Heart right ventricle (tissue), 16 donors: ENCODE measurements at places on chromosomes 1 and 21. TPM values are rescaled to one million over a fixed set of nuclear protein-coding genes. Genes with fewer than 3 reads are reported as not detected.

TBX15 gene
- polyA plus RNA-seq = 0.45 TPM

KIAA1614 gene
- polyA plus RNA-seq = 7.3 TPM

USP21 gene
- 13.2 TPM for polyA plus RNA-seq

LYPD8 gene
- not detected for polyA plus RNA-seq

WNT2B gene
- 1.2 TPM for polyA plus RNA-seq

SH3GLB1 gene
- polyA plus RNA-seq = 20.4 TPM

DDR2 gene
- polyA plus RNA-seq = 9.3 TPM

NUDT4B gene
- polyA plus RNA-seq = not detected

YARS1 gene
- 48.5 TPM for polyA plus RNA-seq

ACTL8 gene
- polyA plus RNA-seq = not detected

- no peak for DNase-seq
Observed at GRCh38 chr1:42170779-42171621, 6.5 kb upstream of the GUCA2A start.

DNA sequence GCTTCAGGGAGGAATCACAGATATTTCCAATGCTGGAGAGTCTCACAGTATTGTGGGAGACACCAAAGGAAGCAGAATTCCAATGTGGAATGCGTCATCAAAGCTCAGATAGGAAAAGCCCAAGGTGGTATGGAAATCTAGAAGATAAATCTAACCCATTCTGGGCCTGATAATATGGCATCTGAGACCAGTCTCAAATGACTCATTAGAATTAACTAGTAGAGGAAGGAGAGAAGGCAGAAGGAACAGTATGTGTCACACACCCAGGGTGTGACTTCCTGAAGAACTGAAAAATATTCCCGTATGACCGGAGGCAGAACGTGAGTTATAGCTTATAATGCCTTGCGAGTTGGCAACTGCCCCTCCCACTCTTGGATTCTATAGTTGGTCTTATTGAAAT is 499.2 kb downstream of the PLPP3 start:
- no peak for DNase-seq

GRCh38 chr1:8733484-8733883 is 84.0 kb downstream of the RERE start:
- DNase-seq = no peak

DNA sequence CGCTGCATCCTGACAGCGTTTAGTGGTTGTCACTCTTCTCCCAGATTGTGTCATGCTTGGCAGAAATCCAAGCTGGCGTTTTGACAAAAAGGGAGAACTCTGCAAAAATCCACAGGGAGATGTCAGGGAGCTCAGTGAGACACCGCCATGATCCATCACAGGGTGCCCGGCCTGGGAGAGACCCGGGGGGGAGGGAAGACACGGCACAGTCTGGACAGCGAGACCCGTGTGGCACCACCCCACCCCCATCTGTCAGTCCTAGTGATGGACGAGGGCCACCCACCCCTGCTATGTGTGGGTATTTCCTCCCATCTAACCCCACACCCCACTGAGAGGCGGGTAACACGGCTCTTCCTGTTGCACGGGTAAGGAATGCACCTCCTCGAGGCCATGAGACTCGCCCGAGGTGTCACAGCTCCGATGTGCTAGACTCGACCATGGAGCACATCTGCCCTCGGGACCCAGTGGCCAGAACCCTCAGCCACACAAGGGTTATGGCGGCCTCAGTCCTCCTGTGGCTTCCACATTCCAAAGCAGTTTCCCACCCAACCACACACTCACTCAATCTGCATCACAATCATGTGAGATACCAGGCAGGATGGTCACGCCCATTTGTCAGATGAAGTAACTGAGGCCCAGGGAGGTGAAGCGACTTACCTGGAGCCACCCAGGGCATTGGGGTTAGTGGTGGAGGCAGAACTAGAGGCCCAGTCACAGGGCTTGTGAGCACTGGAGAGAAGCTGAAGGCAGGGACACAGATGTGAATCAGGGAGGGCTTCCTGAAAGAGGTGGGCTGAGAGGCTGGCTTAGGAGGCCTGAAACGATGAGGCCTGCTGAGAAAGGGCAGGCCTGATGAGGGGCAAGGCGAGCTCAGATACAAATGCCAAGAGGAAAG is 688.5 kb downstream of the MATN1 start:
- peak; percentile 27 for DNase-seq

- DNase-seq = no peak
Observed at GRCh38 chr1:96425382-96426129, 296.0 kb upstream of the PTBP2 start.

DNA sequence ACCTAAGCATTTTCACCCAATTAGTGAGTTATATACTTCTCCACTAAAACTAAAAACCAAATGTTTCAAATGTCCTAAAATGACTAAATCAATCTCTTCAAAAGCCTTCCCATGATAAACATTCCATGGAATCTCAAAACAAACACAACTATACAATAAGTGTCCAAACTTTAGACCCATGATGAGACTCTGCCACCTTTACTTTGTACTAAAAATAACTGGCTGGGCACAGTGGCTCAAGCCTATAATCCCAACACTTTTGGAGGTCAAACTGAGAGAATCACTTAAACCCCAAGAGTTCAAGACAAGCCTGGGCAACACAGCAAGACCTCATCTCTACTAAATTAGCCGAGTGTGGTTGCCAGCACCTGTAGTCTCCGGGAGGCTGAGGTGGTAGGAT is 87.4 kb downstream of the EIF4G3 start:
- DNase-seq = no peak

DNA sequence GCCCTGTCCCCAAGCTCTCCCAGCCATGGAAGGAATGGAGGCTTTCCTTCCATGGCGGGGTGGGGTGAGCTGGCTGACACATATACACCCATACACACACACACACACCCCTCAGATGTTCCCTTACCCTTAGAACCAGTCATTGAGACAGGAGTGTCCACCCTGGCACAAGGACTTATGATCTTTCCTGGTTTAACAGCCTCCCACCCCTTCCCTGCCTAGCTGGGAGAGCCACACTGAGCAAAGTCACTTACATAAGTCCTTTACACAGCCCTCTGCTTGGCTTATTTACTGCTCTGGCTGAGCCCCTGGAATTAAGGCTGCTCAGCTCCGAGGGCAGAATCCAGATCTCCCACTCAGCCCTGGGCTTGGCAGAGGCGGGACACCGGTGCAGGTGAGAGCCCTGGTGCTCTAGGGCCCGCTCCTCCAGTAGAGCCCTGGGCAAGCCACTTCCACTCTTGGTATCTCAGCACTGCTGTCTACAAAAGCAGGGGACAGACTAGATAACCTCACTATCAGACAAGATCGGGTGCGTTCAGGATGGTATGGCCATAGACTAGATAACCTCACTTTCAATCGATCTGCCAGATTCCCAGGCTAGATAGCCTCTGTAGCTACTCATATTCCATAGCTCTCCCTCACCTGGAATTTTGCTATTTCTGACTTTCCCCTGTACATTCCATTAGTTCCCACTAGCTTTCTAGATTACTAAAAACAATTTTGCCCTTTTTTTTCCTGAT is 16.7 kb downstream of the SLC6A9 start:
- no peak for DNase-seq

DNA sequence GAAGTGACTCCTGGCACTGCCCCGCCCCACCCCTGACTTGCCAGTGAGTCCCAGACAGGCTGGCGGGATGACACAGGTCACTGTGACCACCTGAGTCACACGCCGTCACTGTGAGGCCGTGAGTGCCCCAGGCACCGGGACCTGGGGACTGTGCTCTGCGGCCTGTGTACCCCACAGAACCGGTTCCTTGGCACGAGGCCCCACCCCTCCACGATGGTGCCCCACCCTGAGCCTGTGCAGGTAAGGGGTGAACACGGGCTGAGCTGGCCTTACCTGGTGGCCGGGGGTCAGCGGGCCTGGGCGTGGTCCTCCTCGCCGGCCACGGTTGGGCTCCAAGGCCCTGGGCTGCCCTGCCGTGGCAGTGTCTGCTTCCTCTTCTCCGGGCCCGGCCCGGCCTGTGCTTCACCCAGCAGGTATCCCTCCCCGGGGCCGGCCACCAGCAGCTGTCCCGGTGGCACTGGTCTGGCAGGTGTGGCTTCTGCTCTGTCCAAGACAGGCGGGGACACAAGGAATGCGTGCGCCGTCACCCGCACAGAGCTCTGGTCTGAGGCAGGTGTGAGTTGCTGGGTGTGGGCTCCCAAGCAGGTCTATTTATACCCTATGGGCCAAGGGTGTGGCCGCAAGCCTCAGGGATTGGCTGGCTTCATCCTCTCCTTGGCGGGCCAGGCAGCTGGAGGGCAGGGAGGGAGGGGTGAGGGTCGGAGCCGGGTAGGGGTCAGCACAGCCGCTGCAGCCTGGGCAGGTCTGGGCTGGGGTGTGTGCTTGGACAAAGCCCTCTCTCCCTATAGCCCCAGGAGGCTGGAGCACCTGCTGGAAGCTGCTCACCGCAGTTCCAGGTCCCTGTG is at the start of gene RNF223:
TSS of gene RNF223 (minus strand) at position 564 of the 845 bp plus-strand sequence. CDS start 1,740 bp downstream, outside the sequence.
- no peak for DNase-seq

DNA sequence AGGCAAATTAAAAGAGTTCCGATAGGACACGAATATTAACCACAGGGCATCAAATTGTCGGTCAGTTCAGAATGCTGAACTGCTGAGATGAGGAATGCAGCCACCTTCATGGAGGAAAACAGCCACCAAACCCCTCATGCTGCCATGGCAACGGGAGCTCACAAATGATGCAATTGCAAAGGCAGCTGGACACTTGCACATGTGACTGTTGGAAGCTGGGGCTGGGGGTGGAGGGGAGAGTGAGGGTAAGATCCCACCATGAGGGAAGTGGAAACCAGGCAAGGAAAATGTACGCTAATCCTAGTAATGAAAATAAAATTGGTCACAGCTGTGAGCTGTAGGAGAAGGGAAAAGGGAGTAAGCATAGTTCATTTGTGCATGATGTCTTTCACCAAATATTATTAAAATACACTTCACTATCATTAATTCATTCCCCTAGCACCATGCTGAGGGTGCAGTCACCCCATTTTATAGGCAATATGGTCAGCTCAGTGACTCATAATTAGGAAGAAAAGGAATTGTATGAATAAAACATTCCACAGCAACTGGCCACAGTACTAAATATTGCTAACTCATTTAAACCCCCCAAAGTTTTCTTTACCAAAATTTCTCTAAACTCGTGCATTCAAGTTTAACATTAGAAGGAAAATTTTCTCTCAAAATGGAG is 15.3 kb downstream of the BECN2 start:
- DNase-seq = no peak

GRCh38 chr1:8146257-8146855 is 120.2 kb upstream of the ERRFI1 start:
- no peak for DNase-seq

DNA sequence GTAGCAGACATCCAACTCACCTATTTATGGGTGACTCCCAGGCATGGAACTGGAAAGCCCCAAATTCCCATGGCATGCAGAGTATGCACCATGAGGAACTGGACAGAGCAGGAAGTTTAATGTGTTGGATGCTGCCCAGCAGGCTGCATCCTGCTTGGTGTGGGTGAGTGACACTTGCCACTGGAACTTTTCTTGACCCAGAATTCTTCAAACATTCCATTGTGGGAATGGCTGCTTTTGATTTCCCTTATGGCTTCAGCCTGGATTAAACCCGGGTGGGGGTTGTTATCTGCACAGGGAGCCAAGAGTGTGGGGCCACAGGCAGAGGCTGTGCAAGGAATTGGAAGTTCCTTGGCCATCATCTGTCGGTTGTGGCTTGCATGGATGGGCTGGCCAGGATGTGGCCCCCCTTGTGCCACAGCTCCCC is 26.9 kb upstream of the BACE2 start:
- no peak for DNase-seq

DNA sequence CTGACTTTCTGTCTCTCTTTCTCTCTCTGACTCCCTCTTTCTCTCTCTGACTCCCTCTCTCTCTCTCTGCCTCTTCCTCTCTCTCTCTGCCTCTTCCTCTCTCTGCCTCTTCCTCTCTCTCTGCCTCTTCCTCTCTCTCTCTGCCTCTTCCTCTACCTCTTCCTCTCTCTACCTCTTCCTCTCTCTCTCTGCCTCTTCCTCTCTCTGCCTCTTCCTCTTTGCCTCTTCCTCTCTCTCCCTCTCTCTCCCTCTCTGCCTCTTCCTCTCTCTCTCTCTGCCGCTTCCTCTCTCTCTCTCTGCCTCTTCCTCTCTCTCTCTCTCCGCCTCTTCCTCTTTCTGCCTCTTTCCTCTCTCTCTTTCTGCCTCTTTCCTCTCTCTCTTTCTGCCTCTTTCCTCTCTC is 18.6 kb upstream of the ANKRD45 start:
- DNase-seq = no peak

GRCh38 chr21:45788198-45788597 is 144.7 kb downstream of the PCBP3 start:
- no peak for DNase-seq

GRCh38 chr1:88549536-88549935 is 134.5 kb upstream of the PKN2 start:
- no peak for DNase-seq

- no peak for DNase-seq
Observed at GRCh38 chr1:54606096-54606989, 17.0 kb downstream of the FAM151A start.
